Spleen (tissue), 13 donors: ENCODE measurements at places on chromosomes 13 and 19. TPM values are rescaled to one million over a fixed set of nuclear protein-coding genes. Genes with fewer than 3 reads are reported as not detected.

The TFPT gene
- 36.5 TPM for polyA plus RNA-seq

The C1QTNF9B gene
- 1.2 TPM for polyA plus RNA-seq

The ZNF442 gene
- 0.48 TPM for polyA plus RNA-seq

The PRKCG gene
- not detected for polyA plus RNA-seq

The RNF225 gene
- not detected for polyA plus RNA-seq

The ZSCAN1 gene
- 0.08 TPM for polyA plus RNA-seq

The GRIN2D gene
- 0.07 TPM for polyA plus RNA-seq

The LHB gene
- 1.5 TPM for polyA plus RNA-seq

The ZNF607 gene
- 2.7 TPM for polyA plus RNA-seq

The HSH2D gene
- polyA plus RNA-seq = 66.1 TPM

The FBN3 gene
- not detected for polyA plus RNA-seq

The ZNF382 gene
- polyA plus RNA-seq = 2.1 TPM

The UGGT2 gene
- polyA plus RNA-seq = 2.8 TPM

The CGB1 gene
- polyA plus RNA-seq = not detected

The PSG2 gene
- not detected for polyA plus RNA-seq

The KCTD15 gene
- 7.6 TPM for polyA plus RNA-seq

The CACNA1A gene
- polyA plus RNA-seq = 0.58 TPM

The WASF3 gene
- polyA plus RNA-seq = 3.3 TPM

The PSG5 gene
- polyA plus RNA-seq = not detected
